Bronchial smooth muscle cell (primary cell): ENCODE measurements at places on chromosomes 16 and 17. TPM values are rescaled to one million over a fixed set of nuclear protein-coding genes. Genes with fewer than 3 reads are reported as not detected.

The ITPRIPL2 gene
- total RNA-seq, result 22.4 and 24.5 TPM in 2 replicates

The CLEC3A gene
- total RNA-seq, result not detected in 2 replicates

The TP53TG3 gene
- total RNA-seq, result 0.52 TPM in 1 of 2 replicates, not detected in the other

The HCRT gene
- not detected in 2 replicates for total RNA-seq

The PRPSAP1 gene
- total RNA-seq, result 24.7 and 40.4 TPM in 2 replicates

The FBXW10 gene
- total RNA-seq, result under 0.01 TPM in 2 replicates

The CLUH gene
- 24.8 and 26.2 TPM in 2 replicates for total RNA-seq

The MYL11 gene
- total RNA-seq, result 0.95 TPM in 1 of 2 replicates, not detected in the other

The USP36 gene
- 10.6 and 13.5 TPM in 2 replicates for total RNA-seq

The TP53TG3B gene
- not detected in 2 replicates for total RNA-seq

The CDRT15 gene
- not detected in 2 replicates for total RNA-seq

The SPG7 gene
- total RNA-seq, result 124 and 126 TPM in 2 replicates

The CHST4 gene
- not detected in 2 replicates for total RNA-seq

The HOXB4 gene
- total RNA-seq, result 1.7 and 3.3 TPM in 2 replicates

The GID4 gene
- 5.8 and 6.8 TPM in 2 replicates for total RNA-seq

The ALOX12 gene
- total RNA-seq, result 0.09 TPM in 1 of 2 replicates, not detected in the other

The PVALEF gene
- total RNA-seq, result not detected in 2 replicates

The HELZ gene
- 28.2 and 29.1 TPM in 2 replicates for total RNA-seq

The RNF43 gene
- total RNA-seq, result under 0.01 TPM in 1 of 2 replicates, not detected in the other

The NTHL1 gene
- 43.2 and 62.1 TPM in 2 replicates for total RNA-seq

The TBC1D26 gene
- under 0.01 and 0.09 TPM in 2 replicates for total RNA-seq

The NPIPB12 gene
- 7.4 and 8.2 TPM in 2 replicates for total RNA-seq

The CACNB1 gene
- total RNA-seq, result 4.3 and 7.1 TPM in 2 replicates

The KLHL10 gene
- 0.16 and 0.17 TPM in 2 replicates for total RNA-seq
